WTC11 (cell line): ENCODE measurements at places on chromosomes 7 and 10. TPM values are rescaled to one million over a fixed set of nuclear protein-coding genes. Genes with fewer than 3 reads are reported as not detected.

TBL2 gene
- total RNA-seq = 28.6 to 32.3 TPM (median 29.0 TPM) in 3 replicates

- DNase-seq = peak; percentile 65
These were observed 50.0 kb upstream of the WIPI2 start for GRCh38 chr7:5139998-5140397.

- no peak for DNase-seq
These were observed 32.5 kb upstream of the VWDE start for GRCh38 chr7:12436126-12436525.

GRCh38 chr10:43667317-43667731 lies 18.6 kb upstream of the ZNF32 start:
- DNase-seq = peak; percentile 57

ZNF775 gene
- 24.1 to 26.6 TPM (median 25.4 TPM) in 3 replicates for total RNA-seq

DNA sequence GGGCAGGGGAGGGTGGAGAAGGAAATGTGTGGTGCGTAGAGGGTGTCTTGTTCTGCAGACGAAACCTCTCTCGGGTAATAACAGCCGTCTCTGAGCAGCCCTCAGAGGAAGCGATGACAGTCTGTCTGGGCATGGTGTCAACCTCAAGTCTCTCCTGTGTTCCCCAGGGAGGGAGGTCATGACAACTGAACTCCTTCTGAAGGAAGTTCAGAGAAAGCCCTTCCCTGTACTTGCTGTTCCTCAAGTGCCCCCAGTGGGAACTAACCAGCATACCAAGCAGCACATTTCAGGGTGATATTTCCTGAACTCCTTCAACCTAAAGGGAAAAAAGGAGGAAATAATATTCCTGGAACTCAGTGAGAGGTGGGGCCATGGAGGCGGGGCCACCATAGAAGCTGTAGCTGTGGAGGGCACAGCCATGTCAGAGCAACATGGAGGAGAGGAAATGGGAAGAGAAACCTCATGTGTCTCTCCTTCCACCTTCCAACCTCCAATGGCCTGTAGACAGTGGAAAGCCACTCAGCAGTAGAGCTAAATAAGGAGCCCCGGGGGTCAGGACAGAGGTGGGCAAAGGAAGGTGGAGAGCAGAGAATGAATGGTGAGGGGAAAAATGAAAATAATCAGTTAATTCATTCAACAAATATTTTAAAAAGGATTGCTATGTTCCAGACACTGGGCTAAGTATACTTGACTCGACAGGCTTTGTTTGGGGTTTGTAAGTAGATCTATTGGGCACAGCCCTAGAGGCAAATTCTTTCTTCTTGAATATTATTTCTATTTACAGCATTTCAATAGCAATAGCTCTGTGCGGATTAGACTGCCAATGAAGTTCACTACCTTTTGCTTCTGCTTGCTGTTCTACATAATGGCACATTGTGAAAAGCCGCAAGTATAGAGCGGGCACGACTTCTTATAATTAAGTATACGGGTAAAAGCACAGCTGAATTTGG lies 61.0 kb upstream of the AOAH start:
- DNase-seq = no peak

SEMA3A gene
- total RNA-seq = 29.2 to 33.3 TPM (median 32.2 TPM) in 3 replicates
